ENCODE measurements at places on chromosomes 7 and 10.

- no peak for DNase-seq
These were observed 2.7 kb upstream of the ARL4A start for GRCh38 chr7:12684733-12685132.

- no peak for DNase-seq
These were observed 33.5 kb downstream of the EEPD1 start for GRCh38 chr7:36186359-36187121.

DNA sequence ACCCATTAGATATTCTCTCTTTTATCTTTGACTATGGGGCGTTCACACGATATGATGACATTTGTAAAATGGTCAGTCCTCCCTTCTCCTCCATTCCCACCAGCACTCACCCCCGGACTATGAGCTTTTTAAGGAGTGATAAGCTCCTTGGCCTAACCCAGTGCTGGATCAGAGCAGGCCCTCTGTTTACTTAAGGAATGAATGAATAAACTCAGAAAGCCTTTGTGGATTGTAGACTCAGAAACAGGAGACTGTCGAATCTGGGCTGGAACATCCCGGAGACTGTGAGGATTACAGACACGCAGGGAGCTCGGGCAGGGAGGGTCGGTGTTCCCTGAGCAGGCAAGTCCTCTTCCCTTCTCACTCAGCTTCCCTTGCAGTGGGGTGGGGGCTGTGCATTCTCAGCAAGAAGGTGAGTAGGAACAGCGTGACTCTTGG lies 6.8 kb upstream of the ZCCHC24 start:
- no peak for DNase-seq

DNA sequence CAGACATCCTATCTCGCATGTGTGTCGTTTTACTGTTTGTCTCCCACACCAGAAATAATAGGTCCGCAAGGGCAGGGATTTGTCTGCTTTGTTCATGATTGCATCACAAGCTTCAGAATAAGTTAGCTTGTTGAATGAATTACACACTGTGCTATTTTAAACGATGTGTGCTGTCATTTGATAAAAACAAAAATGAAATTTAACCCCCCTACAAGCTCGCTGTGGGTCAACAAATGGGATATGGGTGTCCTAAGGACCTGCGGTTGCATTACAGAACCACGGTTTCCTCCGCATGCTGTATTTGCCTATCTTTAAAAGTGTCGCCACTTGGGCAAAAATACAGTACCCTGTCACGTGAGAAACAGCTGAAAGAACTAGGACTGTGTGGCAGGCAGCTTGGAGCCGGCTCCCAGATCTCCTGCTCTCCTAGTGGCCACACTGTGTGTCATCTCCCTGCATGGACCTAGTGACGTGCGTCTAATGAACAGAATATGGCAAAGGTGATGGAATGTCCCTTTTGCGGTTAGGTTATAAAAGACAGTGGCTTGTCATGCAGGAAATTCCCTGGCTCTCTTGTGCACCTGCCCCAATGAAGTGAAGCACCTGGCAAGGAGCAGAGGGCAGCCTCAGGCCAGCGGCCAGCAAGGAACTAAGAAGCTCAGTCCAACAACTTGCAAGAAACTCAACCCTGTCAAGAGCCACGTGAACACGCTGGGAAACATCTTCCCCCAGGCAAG lies 32.9 kb upstream of the CRYGN start:
- DNase-seq: no peak

DNA sequence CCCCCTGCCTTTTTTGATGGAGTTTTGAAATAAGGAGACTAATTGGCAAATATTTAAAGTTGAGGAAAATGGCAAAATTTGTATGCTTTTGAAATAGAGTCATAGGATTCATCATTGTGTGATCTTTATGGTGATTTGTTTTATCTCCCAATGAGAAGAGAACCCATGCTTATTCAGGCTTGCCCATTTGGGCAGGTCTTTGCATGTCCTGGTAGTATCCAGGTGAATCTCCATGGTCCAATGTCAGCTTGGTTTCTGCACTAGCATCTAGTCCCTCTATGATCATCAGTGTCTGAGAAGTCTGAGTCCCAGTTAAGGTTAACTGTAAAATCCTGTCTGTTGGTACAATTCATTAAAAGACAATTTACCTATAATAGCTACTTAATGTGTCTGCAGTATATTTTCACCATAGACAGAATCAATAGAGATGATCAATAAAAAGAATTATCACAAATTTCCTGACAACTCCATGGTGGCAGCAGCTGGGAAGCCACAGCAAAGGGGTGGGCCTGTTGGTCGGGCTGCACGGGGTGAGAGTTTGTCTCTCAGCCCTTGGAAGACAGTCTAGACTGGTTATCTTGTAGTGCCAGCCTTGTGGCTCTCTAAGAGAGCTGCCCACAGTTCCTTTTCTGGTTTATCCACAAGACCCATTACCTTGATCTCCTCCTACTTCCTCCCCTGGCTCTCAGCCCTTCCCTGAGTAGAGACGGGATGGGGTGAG lies 22.2 kb upstream of the BMPER start:
- DNase-seq: no peak

DNA sequence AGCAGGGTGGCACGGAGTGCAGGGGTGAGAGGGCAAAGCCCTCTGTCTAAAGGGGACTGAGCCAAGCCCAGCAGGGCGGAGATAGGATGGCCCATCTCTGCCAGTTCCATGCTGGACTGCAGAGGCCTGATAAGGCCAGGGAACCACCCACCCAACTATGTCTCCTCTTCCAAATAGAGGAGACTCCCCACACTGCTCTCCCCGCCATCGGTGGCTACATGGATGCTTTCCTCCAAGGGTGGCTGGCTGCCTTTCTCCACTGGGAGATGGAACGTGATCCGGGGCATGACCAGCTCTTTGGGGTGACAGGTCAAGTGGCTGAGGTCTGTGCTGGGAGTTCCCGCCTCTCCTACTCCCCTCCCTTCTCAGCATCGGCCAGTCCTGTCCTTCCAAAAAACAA lies 58.1 kb upstream of the MXI1 start:
- DNase-seq: no peak

DNA sequence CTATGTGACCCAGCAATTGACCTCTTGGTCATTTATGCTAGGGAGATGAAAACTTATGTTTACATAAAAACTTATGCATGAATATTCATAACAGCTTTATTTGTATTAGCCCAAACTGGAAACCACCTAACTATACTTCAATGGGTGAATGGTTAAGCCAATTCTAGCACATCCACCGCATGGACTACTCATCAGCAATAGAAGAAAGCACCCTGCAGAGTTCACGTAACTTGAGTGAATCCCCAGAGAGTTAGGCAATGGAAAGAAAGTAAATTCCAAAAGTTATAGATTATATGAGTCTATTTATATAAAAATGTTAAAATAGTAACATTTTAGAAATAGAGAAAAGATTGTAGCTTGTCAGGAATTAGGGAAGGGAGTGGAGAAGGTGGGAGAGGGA lies 60.2 kb upstream of the NRG3 start:
- no peak for DNase-seq

DNA sequence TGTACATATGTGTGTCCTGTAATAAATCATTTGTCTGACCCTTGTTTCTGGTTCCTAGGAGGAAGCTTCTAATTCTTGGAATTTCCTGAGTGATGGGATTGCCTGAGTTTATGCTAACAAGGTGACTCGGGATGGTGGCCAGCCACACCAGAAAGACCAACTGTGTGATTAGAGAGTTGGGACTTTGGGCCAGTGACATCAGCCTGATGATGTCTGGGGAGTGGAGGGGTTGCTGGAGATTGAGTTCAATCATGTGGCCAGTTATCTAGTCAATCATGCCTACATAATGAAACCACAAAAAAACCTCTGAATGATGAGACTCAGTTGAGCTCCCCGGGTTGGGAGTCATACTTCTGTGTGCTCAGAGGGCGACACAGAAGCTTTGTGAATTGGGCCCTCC lies 23.5 kb upstream of the CARD11 start:
- no peak for DNase-seq

DNA sequence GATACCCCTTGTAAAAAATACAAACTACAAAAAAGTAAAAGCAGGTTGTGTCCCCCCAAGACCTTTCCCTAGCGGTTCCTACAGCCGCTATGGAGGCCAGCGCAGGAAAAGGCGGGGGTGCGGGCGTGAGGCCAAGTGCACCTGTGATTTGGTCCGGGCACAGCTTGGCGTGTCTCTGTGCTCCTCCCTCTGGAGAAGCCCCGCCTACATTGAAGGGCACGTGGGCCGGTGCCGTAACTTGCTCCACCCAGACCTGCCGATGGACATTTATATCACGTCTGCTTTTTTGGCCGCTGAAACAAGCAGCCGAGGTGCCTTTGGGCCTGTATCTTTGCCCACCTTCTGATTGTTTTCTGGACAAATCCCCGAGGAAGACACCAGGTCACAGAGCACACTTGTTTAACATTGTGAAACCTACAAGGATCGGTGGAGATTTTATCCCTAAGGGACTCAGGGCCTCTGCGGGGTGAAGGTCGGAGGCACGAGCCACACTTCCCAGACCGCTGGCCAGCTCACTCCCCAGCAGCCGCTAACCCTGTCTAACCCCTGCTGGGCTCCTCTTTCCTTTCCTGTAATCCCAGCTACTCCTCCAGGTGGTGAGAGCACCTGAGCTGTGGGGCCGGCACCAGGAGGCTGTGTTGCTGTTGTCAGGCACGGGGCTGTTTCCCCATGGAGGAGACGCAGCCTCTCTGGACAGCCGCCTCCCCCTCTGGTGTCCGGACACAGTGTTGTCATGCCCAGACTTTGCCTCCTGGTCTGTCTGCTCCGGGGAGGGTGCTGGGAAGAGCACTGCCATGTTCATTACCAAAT lies 18.8 kb upstream of the INPP5A start:
- DNase-seq: peak; percentile 61

DNA sequence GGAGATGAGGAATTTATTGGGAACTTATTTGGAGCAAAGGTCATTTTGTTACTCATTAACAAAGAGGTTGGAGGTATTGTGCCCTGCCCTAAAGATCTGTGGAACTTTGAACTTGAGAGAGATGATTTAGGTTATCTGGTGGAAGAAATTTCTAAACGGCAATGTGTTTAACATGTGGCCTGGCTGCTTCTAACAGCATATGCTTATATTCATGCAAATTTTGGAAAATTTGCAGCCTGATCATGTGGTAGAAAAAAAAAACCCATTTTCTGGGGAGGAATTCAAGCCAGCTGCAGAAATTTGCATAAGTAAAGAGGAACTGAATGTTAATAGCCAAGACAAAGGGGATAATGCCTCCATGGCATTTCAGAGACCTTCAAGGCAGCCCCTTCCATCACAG lies 10.7 kb upstream of the PANK1 start:
- DNase-seq: no peak

- no peak for DNase-seq
These were observed 293.3 kb upstream of the MKI67 start for GRCh38 chr10:128419466-128420019.

DNA sequence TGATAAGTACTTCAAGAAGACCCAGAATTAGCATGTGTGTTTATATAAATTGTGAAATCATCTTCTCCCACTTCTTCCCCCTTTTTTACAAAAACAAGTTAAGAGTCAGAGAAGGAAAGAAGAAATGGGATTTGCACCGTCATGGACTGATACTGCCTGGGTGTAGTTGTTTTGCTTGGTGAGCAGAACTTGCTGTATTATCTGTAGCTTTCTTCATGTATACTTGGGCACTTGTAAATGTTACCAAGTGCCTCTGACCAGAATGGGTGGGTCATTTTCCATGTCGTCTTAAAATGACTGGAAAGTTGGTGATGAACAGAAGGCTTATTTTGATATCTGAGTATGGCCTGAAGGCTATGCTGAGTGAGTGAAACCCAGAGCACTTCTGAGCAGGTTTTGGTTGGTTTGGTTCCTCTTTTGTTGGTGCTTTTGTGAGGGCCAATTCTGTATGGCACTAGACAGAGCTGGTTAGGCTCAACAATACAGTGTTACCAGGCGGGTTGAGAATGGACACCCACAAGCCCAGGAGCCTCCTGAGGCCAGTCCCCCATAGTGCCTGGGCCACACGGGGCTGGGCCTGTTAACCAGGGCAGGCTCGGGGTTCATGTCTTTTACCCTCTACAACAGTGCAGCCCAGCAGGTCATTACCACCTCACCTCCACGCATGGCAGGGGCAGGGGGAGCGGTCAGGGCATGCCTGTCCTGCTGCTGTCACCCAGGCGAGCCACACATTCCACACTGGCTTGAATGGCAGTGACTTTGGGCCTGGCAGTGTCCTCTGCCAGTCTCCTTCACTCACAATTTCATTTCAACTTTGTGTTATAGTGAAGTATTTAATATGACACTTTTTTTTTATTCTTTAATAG lies 115.1 kb downstream of the CCNY start:
- DNase-seq: no peak

- no peak for DNase-seq
These were observed 11.2 kb upstream of the C7orf33 start for GRCh38 chr7:148579366-148579765.

GRCh38 chr10:68231106-68231816 lies 652 bp downstream of the ATOH7 start:
- peak; percentile 87 for DNase-seq

DNA sequence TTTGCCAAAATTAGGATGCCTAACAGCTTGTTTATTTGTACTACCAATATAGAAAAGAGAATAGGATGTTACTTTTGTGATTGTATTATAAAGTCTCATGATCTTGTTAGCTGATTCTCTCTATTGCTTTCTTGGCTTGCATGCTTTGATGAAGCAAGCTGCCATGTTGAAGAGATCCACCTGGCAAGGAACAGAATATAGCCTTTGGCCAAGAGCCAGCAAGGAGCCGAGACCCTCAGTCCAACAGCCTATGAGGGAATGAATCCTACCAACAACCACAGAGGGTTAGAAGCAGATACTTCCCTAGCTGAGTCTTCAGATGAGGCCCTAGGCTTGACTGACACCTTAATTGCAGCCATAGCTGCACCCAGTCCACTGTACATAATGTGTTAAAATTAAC lies 41.2 kb downstream of the NEUROD6 start:
- no peak for DNase-seq

GRCh38 chr7:142896151-142896550 lies 10.6 kb upstream of the TRPV6 start:
- DNase-seq: no peak

- DNase-seq: no peak
These were observed 306.2 kb downstream of the GPR37 start for GRCh38 chr7:124459101-124460055.

DNA sequence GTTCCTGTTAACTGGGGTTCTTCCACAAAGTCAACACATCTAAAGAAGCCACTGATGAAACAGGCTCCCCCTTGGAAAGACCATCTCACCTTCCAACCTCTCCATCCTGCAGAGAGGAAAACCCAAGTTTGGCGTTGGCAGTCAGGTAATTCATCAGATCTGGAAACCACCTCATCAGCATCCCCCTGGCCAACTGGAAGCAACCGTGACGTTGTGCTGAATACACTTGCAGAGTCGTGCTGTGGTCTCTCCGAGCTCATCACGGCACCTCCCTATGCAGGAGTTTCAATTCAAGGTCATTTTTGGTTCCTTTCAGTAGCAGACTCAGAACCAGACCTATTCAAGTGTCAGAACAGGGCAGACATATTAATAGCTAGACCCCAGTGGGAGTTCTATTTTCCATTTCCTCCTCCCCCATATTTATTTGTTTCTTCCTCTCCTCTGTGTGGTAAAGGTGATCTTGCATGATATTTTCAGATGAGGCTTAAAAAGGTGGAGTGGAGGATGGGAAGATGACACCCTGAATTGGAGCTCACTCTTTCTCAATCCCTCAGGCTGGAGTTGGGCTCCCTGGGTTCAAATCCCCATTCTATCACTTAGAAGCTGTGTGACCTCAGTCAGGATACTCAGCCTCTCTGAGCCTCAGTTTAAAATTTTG lies 149.1 kb upstream of the ADO start:
- DNase-seq: no peak
